ENCODE measurements at places on chromosomes 12 and 14.

DNA sequence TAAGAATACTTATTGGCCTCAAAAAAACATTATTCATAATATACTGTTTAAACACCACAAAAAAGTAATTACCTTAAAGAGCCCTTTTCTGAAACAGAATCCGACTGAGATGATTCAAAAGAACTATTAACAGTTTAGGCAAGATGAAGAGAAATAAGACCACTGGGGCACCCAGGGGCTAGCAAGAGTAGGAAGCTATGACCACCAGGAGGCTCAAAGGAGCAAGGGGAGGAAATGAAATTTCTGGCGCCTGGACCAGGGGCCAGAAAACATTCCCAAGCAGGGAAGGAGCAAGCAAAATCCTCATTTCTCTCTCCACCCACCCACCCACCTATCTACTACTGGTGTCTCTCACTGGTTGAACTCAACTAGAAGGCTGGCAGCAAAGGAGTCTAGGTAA lies 6.3 kb upstream of the DCAF4 start:
- no peak for DNase-seq

GRCh38 chr12:124416516-124417395 lies 121.9 kb downstream of the RFLNA start:
- no peak for DNase-seq

- no peak for DNase-seq
These were observed 201.6 kb upstream of the TMEM260 start for GRCh38 chr14:56378046-56378445.

DNA sequence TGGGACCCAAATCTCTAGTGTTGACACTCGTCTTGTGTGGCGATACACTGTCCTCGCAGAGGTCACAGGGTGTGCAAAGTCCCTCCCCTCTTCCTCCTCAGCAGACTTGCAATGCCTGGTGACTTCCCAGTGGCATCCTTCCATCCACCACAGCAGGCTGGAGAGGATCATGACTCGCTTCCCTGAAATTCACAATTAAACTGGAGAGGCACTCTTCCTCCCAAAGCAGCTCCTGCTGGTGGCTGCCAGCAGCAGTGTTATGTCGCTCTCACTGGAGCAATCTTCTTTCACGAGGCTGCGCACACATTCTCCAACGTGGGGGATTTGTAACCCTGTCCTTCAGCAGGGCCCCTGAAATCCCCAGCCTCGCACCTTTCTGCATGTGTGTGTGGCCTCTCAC lies 145.2 kb upstream of the TMCC3 start:
- DNase-seq = no peak

DNA sequence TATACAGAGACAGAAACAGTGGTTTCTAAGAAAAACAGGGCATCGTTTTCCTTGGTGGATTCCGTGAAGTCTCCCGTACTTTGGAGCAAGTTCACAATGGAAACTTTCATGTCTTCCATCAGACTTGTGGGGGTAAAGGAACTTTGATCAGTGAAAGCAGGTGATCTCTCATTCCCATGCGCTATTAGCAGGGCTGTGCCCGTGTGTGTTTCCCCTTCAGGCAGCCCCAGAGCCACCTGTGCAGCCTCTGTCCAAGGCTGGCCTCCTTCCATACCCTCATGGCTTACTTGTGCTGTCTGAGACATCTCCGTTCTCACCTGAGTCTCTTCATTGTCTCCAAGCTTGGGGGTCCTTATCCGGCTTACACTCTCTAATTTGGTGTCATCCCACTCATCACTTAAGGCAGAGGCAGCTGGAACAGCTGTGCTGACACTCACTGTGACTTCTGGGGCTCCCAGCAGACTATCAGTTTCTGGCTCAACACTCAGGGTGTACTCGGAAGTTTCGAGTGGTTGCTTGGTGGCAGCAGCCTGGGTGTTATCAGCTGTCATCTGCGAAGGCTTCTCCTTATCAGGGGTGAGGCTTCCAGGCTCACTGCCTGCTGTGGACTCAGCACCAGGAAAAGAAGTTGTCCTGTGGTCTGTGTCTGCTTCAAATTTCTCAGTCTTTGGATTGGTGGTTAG lies 13.8 kb downstream of the ARMH4 start:
- DNase-seq = no peak

DNA sequence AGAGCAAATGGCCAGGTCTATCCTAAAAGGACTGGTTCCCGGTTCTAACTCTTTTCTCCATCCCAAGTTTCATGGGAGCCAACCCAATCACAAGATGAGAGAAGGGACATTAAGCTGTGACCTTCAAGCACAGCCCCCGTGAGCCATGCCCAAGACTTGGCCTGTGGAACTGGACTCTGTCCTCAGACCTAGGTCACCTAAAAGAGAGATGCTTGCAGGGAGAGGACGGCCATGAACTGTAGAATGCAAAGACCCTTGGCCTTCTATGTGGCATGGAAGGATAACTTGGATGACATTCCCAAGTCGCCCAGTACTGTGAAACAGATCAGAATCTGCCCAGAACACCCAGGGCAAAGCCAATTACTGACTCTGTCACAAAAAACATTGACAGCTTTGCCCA lies 263.5 kb downstream of the DPF3 start:
- no peak for DNase-seq

GRCh38 chr14:105326891-105327694 lies 12.5 kb downstream of the PACS2 start:
- no peak for DNase-seq

- peak; percentile 90 for DNase-seq
These were observed 484.4 kb downstream of the ATP23 start for GRCh38 chr12:58425481-58426392.

DNA sequence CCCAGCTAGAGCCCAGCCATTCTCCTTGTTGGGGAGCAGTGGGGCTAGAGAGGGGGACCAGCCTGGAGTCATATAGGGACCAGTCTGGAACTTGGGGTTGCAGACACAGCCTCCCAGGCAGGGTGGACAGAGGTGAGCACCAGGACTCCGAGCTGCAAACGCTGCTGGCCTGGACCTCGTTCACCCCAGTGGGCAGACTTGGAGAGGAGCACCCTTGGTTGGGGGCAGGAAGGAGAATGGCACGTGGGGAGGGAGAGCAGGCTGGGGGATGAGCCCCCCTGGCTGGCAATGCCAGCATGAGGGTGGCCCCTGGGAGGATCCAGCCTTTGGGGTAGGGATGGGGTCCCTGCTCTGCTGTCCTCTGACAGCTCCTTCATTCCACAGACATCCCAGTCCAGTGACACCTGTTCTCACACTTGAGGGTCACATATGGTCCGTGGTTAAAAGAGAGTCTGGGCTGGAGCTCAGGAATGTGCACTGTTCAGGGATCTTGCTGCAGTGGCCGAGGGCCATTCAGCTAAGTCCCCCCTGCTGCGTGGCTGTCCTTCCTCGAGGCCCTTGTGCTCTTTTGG lies 2.8 kb downstream of the LBHD2 start:
- no peak for DNase-seq

Measured in GM04504 (cell line).